ENCODE measurements at places on chromosomes 1 and 21. TPM values are rescaled to one million over a fixed set of nuclear protein-coding genes. Genes with fewer than 3 reads are reported as not detected.

The LCE1A gene
- not detected for total RNA-seq

- no peak for DNase-seq
These were observed 39.3 kb downstream of the NCF2 start for GRCh38 chr1:183550915-183551314.

DNA sequence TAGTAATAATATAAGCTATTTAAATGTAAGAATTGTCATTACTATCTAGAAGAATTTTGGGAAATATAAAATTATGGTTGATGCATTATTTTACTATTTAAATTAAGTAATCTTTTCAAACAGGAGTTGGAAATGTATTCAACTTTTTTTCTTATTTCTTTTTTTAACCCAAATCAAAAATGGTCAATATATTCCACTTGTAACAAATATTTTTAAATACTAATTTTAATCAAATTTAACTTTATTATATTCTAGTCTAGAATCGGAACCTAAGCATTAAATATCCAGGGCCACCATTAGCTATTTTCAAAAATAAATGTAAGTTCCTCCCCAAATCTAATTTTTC lies 37.2 kb upstream of the S1PR1 start:
- no peak for DNase-seq

The KCNT2 gene
- total RNA-seq = 10.5 TPM

- no peak for DNase-seq
These were observed 52.8 kb upstream of the POFUT2 start for GRCh38 chr21:45340515-45340914.

DNA sequence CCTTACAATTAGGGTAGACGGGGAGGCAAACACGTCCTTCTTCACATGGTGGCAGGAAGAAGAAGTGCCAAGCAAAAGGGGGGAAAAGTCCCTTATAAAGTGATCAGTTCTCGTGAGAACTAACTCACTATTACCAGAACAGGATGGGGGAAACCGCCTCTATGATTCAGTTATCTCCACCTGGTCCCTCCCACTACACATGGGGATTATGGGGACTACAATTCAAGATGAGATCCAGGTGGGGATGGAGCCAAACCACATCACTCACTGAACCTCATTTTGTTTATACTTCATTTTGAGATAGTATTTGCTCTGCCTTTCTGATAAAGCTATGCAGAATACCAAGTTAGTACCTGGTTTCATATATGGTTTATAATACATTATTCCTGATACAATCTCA lies 26.5 kb downstream of the APP start:
- DNase-seq = no peak

The PYHIN1 gene
- not detected for total RNA-seq
